ENCODE measurements at places on chromosomes 13 and 19.

DNA sequence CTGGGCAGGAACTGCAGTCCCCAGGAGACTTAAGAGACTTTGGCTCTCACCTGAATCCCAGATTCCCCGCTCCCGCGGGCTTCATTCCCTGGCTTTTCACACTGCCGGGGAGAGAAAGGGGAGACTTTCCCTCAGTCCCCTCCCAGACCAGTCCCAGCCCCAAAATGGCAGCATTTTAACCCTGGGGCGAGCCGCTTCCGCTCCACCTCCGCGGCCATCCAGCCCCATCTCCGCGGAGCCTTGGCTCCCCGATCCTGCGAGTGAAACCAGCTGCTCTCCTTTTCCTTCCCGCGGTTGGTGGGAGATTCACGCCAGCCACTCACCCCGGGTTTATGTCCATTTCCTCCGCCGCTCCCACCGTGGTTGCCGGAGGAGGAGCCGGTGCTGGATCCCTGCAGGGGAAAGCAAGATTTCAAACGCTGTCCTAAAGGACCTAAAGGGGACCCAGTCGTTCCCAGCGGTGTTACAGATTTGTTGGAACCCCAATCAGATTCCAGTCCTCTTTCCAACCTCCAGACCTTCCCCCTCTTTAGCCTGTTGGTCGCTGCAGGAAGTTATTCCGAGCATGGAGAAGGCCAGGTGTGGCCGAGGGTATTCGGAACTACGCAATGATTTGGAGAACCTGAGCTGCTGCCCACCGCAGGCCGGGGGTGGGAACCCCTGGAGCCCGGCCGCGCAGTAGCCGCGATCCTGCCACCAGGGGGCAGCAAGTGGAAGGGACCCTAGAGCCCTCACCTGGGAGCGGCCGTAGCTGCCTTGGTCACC lies 3.4 kb downstream of the DMKN start:
- DNase-seq = peak; percentile 24

- no peak for DNase-seq
Observed at GRCh38 chr13:84118839-84119409, 236.7 kb upstream of the SLITRK1 start.

DNA sequence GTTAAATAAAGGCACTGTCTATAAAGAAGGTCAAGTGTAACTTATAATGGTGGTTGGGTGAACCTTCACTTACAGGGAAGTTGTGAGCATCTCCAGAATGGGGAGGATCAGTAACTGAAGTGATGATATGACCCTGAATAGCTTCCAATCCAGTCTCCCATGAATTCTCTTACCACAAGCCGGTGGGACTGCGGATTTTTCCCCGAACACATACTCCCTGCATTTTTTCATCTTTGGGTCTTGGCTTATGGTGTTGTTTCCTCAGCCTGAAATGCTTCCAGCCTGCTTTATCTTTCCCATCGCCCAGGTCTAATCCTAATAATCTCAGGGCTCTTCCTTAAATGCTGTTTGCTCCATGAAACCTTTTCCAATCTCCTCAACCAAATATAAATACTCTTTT lies 2.0 kb upstream of the CSNK1A1L start:
- no peak for DNase-seq

DNA sequence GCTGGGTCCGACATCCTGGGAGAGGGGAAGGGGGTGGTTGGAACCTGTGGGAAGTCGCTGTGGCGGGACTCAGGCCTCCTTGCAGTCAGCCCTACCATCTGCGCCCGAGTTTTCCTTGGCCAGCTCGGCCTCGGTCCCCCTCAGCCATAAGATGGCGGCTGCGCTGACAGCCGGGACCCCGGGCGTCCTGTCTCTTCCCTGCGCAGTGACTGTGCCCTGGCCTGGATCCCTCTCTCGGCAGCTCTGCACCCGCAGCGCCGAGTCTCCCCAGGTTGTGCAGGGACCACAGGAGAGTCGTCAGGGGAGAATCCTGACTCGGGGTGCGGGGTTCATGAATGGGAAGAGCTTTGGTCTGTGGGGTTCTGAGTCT lies 345 bp downstream of the ZNF257 start:
- peak; percentile 24 for DNase-seq

- peak; percentile 49 for DNase-seq
Observed at GRCh38 chr13:94674609-94675348, 37.6 kb downstream of the SOX21 start.

Measured in NCI-H510A (cell line).